Left lobe of liver (tissue), 2 donors: ENCODE measurements at places on chromosomes 13 and 19.

DNA sequence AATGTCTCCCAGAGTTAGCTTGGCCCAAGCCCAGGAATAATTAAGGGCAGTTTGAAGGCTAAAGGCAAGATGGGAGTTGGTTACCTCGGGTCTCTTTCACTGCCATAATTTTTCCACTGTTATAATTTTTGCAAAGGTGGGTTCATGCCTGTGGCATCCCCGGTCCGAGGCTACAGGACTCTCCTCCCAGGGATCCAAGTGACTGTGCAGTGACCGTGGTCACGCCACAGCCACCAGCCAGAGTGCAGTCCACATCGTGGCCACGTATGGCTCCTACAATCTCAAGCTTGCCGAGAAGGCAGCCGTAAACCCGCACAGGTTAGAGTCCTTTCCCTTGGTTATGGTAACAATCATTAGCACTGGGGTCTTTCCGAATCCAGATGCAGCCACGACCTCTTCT, 36.8 kb downstream of the C13orf46 start:
- no peak for DNase-seq

GRCh38 chr13:110713981-110714796, 689 bp downstream of the ING1 start:
- peak; percentile 62 for DNase-seq

DNA sequence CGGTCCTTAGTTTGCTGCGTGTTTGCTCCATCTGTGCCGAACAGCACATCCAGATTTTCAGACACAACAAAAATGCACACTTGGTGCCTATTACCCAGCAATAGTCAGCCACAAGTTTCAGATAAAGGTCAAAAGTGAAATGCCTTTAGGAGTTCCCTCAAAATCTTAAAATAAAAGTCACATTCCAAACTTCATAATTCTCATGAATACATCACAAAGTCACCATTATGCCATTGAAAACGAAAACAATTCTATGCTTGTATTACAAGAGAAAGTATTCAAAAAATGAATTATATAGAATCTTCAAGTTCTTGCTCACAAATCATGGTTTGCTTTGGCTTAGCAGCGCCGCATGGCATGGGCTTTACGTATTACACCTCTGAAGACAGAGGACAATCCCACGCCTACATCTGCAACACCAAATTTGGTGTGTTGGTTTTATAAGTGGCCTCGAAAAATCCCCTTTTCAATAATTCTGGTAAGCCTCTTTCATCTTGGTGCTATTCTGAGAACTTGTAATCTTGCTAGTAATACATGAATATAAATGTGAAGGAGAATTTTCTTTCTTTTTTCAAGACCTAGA, 26.6 kb downstream of the COL4A1 start:
- no peak for DNase-seq

GRCh38 chr13:22061371-22061805, 390.5 kb downstream of the FGF9 start:
- no peak for DNase-seq

GRCh38 chr19:313169-313987, 22.2 kb upstream of the PLPP2 start:
- DNase-seq = no peak

- no peak for DNase-seq
Measured at GRCh38 chr13:99046851-99047250, 69.0 kb upstream of the DOCK9 start.

DNA sequence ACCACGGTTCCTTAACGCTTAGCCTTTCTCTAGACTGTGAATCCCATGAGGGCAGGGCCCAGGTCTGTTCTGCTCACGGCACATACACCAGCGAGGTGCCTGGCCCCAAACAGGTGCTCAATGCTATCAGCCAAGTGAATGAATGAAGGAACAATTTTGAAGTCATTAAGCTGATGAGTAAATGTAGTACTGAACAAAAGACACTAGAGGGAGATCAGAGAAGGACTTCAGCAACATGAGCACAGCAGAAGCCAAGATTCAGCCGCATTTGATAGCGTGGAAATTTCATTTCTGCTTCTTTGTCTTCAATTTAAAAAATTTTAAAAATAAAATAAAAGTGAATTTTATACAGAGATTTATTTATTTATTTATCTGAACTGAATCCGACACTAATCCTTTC, 20.1 kb upstream of the MYO16 start:
- no peak for DNase-seq

- no peak for DNase-seq
Measured at GRCh38 chr13:76758257-76758656, 127.9 kb downstream of the KCTD12 start.

DNA sequence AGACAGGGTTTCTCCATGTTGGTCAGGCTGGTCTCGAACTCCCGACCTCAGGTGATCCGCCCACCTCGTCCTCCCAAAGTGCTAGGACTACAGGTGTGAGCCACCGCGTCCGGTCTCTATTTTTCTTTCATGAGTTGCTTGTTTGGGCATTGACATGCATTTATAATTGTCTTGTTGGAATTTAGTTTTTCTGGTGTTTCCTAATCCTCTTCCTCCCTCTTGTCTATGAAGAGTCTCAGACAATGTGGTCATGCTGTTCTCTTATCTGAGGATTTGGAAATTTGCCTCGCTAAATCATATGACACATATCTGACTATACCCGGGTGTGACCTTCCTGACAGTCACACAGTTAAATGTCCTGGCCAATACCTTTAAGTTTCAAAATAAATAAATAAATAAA, 7.4 kb upstream of the CEACAM18 start:
- DNase-seq = no peak

DNA sequence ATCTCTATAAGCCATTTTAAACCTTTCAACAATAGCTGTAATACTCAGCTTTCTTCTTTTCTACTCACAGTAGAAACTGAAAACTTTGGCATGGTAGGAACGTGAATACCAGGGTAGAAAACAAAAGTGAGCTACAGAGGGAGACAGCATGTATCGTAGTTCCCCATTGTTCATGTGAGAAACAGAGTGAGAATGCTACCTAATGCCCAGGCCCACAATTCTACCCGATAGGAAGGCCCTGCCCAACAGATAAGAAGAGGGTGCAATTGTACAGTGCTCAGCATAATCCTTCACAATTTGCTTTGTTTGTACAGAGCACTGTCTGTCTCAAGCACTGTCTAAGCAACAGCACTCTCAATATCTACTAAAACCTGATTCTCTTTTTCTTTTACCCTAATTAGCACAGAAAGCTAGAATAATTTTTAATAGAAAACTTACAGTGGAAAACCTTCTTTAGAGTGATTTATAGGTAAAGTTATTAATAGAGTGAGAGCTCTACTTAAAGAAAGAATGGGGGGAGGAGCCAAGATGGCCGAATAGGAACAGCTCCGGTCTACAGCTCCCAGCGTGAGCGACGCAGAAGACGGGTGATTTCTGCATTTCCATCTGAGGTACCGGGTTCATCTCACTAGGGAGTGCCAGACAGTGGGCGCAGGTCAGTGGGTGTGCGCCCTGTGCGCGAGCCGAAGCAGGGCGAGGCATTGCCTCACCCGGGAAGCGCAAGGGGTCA, 322.3 kb downstream of the EFNB2 start:
- no peak for DNase-seq

DNA sequence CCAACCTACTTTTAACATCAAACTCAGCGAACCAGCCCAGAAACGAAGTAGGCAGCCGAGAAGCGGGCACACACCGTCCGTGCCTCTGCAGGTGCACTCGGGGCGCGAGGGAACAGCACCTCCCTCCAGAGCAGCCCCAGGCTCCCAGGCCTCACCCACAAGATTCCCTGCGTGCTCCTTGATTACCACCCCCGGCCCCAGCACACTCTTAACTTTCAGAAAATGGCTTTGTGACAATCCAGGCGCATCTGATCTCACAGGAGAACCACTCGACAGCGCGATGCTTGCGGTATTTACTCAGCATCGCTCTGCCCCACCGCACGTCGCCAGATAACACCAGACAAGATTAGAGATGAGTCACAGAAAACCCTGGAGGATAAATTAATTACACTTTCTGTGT, 134.9 kb upstream of the SPACA7 start:
- DNase-seq = no peak

- DNase-seq = no peak
Measured at GRCh38 chr13:93771227-93771626, 544.6 kb downstream of the GPC6 start.
